ENCODE measurements at places on chromosomes 16 and 17.

GRCh38 chr17:82051776-82052637, at the start of the genes GPS1 and RFNG:
Gene GPS1 (plus strand): TSS chr17:82051898. CDS start chr17:82051932, 34 bp downstream.
Gene RFNG (minus strand): TSS chr17:82051811. CDS start chr17:82051766, 45 bp downstream.
- peak; percentile 74 for DNase-seq

DNA sequence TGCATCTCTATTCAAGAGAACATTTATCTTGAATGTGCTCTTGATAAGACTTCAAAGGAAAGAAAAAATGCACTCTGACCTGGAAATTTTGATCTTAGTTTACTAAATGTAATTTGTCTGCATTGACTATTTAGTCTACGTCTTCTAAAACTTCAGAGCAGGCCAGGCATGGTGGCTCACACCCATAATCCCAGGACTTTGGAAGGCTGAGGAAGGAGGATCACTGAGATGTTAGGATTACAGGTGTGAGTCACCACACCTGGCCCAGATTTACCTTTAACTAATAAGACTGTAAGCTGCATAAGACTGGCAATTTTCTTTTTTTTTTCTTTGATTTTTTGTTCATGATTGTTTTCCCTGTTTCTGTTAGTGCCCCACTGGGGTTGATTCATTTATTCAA, 18.8 kb upstream of the CIITA start:
- DNase-seq, result no peak

- peak; percentile 79 for DNase-seq
Observed at GRCh38 chr17:7014995-7015958, 2.9 kb downstream of the RNASEK start.

- DNase-seq, result peak; percentile 82
Observed at GRCh38 chr16:77807-78443, at the start of gene MPG. Gene MPG (plus strand): TSS chr16:78225. CDS start chr16:78310, 85 bp downstream.

DNA sequence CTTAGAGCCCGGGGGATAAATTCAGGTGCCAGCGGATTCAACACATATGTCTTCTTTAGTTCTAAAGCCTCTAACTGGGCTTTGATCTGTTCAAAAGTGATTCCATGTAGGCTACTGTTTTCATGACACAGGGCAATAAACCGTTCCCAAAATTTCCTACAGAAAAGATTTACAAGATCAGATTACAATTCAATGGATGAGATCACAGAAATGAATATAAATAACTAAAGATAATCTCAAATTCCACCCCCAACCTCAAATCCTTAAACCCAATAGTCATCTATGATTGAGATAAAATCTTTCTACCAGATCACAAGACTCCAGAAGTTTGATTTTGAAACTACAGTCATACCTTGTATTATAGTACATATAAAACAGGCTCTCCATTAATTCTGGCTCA, 84.3 kb downstream of the CACNG1 start:
- DNase-seq, result no peak

DNA sequence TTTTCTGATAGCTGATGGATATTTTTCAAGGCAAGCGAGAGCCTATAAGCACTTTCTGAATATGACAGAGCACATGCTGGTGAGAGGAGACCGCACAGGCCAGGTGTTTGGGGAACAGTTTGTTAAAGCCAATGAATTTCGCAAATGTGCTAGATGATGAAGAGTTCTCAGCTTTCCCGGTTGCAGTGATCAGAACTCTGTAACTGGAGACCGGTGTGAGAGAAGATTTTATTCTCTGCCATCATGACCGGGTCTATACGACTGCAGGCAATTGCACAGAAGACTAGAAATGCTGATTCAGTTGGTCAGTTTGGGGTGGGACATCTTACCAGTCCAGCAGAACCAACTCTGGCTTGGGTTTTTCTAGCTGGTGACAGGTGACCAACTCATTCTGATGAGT, 25.4 kb downstream of the SMTNL2 start:
- no peak for DNase-seq

GRCh38 chr17:40076591-40076990, 13.8 kb downstream of the THRA start:
- DNase-seq, result no peak

GRCh38 chr16:27226976-27227705, 23.8 kb downstream of the KDM8 start:
- DNase-seq, result no peak

GRCh38 chr16:67673712-67674580, 7.3 kb downstream of the C16orf86 start:
- DNase-seq, result no peak

GRCh38 chr16:2466667-2467527, 4.2 kb upstream of the NTN3 start:
- no peak for DNase-seq

GRCh38 chr17:58666858-58667267, 25.0 kb downstream of the TEX14 start:
- peak; percentile 21 for DNase-seq

- no peak for DNase-seq
Observed at GRCh38 chr17:1606352-1606985, 22.2 kb downstream of the SLC43A2 start.

Data from CD4-positive, alpha-beta T cell treated with Interleukin-6 at 100 ng/mL for 8 hours (primary cell).